A172 (cell line): ENCODE measurements at places on chromosomes 2 and 18. TPM values are rescaled to one million over a fixed set of nuclear protein-coding genes. Genes with fewer than 3 reads are reported as not detected.

- peak; percentile 99 for DNase-seq
These were observed 39.9 kb upstream of the CDC42EP3 start for GRCh38 chr2:37711308-37711731.

DNA sequence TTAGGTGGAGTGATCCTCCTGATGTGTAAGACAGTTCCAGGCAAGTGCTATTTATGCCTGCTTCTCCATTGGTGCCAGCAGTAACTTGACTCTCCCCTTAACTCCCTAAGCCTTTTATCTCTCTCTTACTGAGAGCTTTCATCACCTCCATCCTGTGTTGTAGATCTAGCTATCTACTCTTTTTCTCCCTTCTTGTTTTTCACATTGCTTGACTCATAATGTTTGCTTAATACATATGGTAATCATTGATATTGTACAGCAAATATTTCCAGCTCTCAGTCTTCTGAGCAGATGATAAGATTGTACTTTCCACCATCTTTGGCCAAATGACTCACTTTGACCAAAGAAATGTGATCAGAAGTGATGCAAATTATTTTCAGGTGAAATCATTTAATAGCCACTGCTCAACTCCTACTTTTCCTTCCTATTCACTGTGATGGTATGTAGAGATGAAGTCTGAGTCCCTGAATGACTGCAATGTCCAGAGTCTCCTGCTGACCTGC, 165.0 kb downstream of the PLCL1 start:
- no peak for DNase-seq

DNA sequence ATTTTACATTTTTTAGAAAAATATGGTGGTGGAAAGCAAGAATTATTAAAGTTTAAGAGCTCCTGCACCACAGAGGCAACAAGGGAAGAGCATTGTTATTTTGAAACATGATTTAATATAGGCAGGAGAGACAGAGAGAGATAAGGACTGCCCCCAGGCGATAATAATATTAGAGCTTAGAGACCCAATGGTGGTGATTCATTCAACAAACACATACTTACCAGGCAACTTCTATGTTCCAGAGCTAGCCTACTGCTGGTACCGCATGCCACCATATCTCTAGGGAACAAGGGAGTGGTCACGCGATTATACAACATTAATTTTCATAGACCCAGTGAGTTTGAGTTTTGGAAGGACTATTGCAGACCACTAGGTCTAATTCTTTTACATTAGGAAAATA, 327.8 kb upstream of the SOX11 start:
- DNase-seq, result no peak

- no peak for DNase-seq
These were observed 2.7 kb upstream of the SERTAD2 start for GRCh38 chr2:64656379-64656778.

DNA sequence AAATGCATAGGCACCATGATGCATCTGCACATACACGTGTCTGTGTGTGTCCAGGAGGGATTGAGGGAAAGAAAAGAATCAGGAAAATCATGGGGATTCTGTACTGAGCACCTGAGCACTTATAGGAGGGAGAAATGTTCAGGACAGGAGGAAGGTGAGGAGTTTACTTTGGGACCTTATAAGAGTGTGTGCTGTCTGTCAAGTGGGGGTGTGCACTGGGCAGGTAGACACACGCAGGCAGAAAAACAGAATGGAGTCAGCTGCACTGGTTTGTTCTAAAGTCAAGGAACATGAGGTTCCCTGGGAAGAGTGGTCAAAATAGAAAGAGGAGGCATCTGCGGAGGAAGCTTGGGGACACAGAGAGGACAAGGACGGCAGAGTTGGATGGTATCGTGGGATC, 92.2 kb upstream of the KCTD1 start:
- no peak for DNase-seq

DNA sequence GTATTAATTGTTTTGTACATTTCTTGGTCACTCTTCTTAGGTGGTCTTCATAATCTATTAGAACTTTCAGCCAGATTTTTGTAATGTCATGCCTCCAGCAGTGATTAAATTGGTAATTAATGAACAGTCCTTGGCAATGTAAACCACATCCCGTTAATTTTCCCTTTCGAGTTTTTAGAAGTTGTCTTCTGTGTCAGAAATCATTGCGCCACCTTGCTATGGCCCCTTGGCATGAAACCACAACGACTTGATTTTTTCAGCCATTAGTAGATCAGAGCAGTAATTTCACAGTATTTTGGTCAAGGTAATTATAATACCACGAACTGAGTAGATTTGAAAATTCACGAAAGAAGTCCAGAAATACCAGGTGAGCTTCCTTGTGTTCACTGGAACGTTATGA, 86.0 kb upstream of the OTX1 start:
- no peak for DNase-seq

GRCh38 chr2:62624855-62625254, 80.7 kb upstream of the EHBP1 start:
- DNase-seq, result no peak

DNA sequence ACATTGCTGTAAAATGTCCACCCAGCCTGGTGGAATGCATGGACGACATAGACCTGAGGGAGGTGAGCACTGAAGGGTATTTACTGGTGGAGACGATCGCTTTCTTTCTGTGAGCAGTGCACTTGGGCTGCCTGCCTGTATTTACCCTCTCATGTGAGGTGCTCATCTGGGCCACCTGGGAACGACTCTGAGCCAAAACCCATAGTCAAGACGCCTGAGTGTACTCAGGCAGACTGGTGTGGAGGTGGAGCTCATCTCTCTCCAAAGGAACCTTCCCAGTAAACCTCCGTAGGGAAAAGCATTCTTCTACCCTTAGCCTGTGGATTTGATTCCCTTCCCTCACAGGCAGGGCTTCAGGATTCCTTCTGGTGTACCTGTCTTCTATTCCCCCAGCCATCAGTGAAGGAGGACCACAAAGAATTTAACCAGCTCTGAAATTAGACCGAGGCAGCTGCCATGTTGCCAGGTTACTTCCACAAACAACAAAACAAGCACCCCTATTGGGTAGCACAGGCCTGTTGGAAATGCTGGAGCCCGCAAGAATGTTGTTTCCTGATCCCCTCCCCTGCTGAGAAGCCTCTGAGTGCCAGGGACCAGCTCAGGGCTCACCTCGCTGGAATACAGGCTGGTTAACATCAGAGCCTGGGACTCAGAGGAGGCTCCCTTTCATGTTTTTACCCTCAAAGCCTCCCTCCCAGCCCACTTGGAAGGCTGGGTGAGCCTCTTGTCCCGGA, 47.5 kb upstream of the TXNDC2 start:
- peak; percentile 67 for DNase-seq

- DNase-seq, result no peak
These were observed 35.5 kb downstream of the HS6ST1 start for GRCh38 chr2:128282976-128283810.

GRCh38 chr2:176455816-176456291, 186.6 kb downstream of the MTX2 start:
- DNase-seq, result no peak

Gene RIT2
- total RNA-seq, result 0.12 TPM in 1 of 2 replicates, not detected in the other

Gene LRRC30
- not detected in 2 replicates for total RNA-seq

Gene CMPK2
- 11.4 and 12.7 TPM in 2 replicates for total RNA-seq

Gene COL4A3
- total RNA-seq, result not detected in 2 replicates

Gene TFCP2L1
- 0.26 and 0.34 TPM in 2 replicates for total RNA-seq
